ENCODE measurements at places on chromosomes 6 and 20.

GRCh38 chr6:166633732-166634535 lies 6.9 kb upstream of the RPS6KA2 start:
- no peak for DNase-seq

- no peak for DNase-seq
These were observed 38.0 kb downstream of the TRIM38 start for GRCh38 chr6:26000366-26001144.

DNA sequence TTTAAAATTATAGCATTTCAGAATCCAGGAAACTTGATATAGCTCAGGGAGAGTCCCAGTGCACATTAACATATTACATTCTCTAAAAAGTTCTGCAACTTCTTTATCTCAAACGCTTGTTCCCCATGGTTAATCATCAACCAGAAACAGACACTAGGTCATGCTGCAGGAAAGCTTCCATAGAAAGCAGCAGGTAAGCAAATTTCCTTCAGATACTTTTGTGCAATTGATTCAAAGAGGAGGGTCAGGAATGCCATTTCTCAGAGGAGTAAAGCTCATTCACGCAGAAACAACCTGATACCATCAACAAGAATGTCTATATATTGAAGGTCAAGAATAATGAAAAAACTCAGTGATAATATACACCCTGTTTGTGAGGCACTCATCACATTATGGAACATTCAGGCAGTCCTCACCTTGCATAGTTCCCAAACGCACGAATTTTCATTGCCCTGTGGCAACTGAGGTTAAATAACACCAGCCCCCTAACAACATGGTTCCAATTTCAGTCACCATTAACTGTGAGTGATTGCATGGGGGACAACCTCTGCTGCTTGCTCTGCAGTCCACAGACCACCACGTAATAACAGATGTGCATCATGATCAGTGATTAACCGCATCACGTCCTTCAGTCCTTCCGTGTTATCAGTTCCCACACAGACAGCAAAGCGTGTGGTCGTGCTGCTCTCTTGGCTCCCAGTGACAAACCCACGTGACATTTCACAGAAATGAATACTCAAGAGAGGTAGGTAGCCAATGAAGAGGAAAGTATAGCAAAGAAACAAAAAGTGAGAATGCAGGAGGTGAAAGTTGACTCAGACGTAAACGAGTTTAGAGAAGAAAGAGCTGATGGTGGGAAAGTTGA lies 95.7 kb downstream of the LY86 start:
- DNase-seq: no peak

GRCh38 chr20:44571362-44571988 lies 10.9 kb upstream of the PKIG start:
- no peak for DNase-seq

- no peak for DNase-seq
These were observed 221.5 kb upstream of the DEFB112 start for GRCh38 chr6:50271266-50271665.

- no peak for DNase-seq
These were observed 158.8 kb downstream of the FOXA2 start for GRCh38 chr20:22425344-22426295.

- no peak for DNase-seq
These were observed 39.7 kb upstream of the COL10A1 start for GRCh38 chr6:116165596-116165995.

GRCh38 chr6:82245376-82245775 lies 2.2 kb downstream of the IBTK start:
- DNase-seq: no peak

- DNase-seq: no peak
These were observed 104.1 kb downstream of the TCP11 start for GRCh38 chr6:35036828-35037663.

DNA sequence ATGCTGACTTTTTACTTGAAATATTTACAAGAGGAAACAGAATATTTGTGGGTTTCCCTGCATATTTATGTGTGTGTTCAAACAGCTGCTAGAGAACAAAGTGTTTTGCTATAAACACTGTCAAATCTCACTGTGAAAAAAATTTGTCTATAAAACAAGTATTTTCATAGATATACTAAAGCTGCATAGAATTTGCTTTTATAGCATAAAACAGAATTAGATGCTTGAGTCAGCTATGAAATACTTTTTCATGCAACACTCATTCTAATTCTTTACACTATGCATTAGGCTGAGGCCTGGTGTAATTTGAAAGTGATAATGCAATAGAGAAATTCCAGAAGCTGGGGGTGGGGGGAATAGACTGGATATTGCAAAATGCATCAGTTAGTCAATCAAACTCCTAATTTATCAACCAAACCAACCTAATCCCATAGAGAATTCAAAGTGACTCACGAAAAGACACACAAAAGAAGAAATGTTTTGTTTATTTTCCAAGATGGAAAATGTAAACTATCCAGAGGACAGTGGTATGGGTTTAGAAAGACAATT lies 148.2 kb downstream of the LAMA2 start:
- DNase-seq: no peak

DNA sequence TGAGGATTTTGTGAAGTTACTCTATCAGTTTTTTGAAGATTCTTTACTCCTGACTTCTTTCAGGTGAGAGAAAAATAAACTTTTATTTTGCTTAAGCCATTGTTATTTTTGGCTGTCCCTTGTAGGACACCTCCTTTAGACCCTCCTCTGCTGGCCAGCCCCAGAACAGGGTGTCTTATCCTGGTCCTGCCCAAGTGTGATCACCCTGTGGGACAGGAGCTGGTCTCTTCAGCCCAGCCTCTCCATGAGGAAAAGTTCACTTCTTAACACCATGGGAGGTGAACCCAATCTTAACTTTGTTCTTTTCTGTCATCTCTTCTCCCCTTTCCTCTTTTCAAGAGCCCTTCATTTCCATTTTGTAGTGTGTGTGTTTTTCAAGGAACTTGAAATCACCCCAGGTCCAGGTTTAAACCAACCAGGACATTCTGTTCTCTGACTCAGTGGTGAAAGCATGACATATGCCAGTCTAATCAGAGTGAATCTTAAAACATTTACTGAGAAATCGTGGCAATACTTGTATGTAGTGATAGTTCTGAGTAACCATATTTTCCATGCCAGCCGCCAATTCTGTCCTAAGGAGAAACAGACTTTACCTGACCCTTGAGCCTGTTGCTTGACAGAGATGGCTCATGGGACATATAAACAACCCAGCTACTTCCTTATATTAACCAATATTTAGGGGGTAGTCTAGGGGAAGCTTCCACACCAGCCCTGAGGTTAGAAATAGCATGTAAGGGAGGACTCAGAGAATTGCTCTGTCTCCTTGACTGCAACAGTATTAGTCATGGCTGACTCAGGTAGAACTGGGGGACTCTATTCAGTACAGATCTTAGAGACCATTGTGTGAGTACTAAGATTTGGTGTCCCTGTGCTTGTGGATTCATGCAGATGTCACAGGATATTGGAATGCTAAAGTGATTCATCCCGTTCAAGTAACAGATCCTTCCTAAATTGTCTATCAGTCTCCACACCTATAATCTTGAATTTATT lies 48.8 kb downstream of the FLRT3 start:
- no peak for DNase-seq

DNA sequence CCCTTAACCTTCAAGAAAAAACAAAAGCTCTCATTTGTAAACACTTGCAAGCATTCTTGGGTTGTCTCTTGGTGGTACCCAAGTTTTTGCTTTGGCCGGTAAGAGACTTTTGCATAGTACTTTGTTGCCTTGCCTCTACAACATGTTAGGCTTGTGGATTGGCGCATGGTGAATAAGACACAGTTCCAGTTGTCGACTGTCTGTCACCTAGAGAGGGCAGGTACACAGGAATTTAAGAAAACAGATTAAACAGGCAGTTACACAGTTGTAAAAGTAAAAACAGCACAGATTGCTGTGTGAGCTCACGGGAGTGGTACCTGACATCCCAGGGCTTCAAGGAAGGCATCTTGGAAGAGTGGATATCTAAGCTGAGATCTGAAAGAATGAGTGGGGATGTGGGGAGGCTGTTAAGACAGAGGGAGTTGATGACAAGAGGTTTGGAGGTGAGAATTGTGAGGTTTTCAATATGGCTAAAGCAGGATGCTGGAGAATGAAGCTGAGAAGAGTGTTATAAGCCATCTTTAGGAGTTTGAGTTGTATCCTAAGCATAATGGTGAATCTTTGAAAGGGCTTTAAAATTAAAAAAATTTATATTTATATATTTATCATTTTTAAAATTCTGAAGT lies 19.2 kb downstream of the UTRN start:
- no peak for DNase-seq

GRCh38 chr6:129597023-129597713 lies 112.8 kb downstream of the ARHGAP18 start:
- DNase-seq: no peak

DNA sequence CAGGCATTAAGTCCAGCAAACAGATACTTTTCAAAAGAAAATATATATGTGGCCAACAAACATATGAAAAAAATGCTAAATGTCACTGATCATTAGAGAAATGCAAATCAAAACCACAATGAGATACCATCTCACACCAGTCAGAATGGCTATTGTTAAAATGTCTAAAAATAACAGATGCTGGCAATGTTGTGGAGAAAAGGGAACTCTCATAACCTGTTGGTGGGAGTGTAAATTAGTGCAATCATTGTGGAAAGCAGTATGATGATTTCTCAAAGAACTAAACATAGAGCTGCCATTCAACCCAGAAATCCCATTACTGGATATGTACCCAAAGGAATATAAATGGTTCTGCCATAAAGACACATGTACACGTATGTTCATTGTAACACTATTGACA lies 20.6 kb downstream of the KCNQ5 start:
- DNase-seq: no peak

DNA sequence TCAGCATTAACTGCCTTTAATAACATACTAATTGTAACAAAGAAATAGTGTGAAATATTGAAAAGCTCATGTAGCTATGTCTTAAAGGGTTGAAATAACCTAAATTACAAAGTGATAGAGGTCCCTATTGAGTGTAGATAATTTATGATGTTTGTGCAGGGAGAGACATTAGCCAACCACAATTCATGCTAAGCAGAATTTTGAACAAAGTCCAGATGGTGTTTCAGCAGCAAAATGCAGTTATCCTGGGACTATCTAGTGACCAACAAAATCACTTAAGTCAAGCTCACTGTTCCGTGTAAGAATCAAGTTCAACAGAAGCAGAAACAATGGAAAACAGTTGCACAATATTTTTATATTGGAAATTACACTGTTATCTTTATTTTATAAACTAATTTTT lies 218.5 kb downstream of the SIM1 start:
- no peak for DNase-seq

GRCh38 chr20:10644458-10645204 lies 29.2 kb downstream of the JAG1 start:
- no peak for DNase-seq

- DNase-seq: no peak
These were observed 146.2 kb downstream of the COL21A1 start for GRCh38 chr6:56101141-56101553.

DNA sequence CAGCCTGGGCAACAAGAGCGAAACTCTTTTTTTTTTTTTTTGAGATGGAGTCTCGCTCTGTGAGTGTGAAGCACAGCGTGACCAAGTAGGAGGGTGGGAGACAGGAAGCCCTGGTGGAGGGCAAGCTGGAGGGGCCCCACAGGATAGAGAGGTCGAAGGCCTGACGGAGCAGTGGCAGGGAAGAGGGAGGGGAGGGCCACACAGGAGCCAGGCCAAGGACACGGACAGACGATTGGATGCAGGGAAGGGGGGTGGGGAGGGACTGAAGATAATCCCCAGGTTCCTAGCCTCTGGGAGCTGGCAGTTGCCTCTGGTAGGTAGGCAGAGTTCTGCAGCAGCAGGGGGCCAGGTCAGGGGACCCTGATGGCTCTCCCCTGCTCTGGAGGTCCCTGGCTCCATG lies 10.8 kb upstream of the GUCA1A start:
- no peak for DNase-seq

DNA sequence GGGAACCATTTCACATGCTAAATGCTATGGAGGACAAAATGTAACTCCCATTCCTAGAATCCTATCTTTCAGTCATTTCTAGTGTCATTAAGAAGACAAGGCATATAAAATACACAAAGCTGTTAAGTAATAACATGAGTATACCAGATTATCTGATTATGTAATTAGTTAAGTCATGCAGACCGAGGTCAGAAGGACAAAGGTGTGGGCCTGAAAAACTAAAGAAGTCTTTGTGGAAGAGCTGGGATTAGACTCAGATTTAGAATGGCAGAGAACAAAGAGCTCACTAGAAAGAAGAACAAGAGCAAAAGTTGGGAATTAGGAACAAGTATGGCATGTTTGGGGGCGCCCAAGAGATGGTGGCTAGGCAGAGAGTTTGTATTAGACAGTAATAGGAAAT lies 37.0 kb downstream of the EFHC1 start:
- no peak for DNase-seq

GRCh38 chr6:156599366-156599765 lies 177.8 kb upstream of the ARID1B start:
- DNase-seq: no peak

DNA sequence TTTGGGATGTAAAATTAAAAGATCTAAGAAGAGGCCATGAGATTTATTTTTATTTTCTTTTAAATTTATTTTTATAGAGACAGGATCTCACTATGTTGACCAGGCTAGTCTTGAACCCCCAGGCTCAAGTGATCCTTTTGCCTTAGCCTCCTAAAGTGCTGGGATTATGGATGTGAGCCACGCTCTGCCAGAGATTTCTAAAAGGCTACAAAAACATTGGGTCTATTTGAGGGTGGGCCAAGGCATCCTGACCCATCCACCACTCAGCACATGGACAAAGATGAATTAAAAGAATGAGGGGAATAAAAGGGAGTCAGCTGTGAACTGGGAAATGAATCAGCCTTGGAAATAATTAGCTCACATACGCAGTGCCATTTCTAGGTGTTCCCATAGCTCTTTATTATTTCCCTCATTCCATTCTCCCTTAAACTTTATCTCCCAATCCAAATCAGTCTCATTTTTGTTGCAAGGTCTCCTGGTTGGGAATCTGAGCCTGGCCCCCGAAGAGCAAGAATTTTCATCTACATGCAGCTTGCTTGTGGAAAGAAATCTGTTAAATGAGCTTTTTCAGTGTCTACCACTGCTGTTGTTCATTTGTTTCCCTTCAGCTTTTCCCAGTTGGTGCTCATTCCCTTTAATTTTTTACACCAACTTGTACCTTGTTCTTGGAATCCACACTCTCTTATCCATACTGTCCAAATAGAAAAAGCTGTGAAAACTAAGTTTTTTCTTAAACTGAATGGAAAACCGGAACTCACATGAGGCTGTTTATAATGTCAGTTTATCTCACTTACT lies 66.9 kb downstream of the MKKS start:
- DNase-seq: no peak

GRCh38 chr6:73830119-73830518 lies 134.1 kb downstream of the CD109 start:
- no peak for DNase-seq

GRCh38 chr20:50085481-50086365 lies 27.2 kb downstream of the UBE2V1 start:
- DNase-seq: peak; percentile 50

GRCh38 chr20:1122388-1123315 lies 4.2 kb downstream of the PSMF1 start:
- DNase-seq: peak; percentile 11

DNA sequence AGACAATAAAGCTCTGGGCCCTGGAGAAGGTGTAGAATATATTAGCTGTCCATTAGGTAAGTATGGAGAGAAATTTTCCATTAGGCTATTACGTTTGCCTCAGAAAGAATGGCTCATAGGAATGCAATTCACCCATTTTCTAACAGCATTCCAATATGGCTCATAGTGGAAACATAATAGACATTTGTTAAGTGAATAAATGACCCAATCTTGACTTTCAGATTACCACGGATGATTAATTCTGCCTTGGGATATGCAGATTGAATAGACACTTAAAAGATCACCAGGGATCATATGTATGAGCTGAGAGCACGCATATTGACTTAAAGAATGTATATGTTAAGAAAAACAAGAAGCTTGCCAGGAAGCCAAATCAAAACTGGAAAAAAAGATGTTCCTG lies 209.1 kb upstream of the CDYL start:
- DNase-seq: no peak
